ENCODE measurements at places on chromosomes 12 and 14.

DNA sequence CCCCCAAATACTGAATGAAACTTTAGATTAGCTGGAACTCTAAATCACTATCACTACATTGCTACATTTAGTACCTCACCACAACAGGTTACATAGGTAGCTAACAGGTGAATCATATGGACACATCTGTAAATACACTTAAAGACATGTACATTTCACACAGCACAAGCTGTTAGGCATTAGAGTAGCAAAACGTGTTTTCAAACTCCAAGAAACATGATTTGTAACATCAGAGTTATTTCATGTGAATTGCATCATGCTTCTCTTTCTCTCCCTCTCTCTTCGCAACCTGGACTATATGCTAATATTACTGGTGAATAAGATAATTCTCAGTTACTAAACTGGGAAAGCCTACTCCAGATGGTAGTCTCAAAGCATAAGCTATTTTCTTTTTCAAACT is 4.3 kb downstream of the SEL1L start:
- no peak for DNase-seq

DNA sequence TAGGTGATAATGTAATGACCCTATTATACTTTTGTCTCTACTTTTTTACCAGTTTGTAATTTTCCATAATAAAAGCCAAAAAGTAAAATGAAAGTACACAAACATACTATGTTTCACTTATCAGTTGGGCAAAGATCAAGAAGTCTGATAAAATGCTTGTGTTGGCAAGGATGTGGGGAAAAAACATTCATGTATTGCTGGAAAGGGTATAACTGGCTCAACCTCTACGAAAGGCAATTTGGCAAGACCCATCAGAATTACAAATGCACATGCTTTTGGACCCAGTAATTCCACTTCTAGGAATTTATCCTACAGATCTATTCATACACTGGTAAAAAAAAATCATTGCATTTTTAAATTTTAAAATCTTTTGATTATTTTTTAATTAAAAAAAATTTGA is 68.0 kb downstream of the SPTB start:
- DNase-seq: no peak

DNA sequence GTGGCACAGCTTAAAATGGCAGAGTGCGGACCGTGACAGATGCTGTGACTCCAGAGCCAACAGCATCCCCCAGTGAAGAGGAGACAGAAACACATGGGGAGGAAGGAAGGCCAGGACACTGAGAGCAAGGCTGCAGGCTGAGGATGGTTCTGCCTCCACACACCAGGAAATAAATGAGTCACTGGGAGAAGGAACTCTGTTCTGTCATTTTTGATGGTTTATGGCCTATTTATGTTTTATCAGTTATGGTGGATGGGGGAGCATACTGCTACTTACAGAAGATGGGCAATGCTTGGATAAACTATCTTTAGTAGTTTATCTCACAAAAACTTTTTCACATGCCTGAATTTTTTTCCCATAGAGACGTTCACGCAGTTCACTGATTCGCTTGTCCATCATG is 33.8 kb downstream of the ZFYVE21 start:
- no peak for DNase-seq

DNA sequence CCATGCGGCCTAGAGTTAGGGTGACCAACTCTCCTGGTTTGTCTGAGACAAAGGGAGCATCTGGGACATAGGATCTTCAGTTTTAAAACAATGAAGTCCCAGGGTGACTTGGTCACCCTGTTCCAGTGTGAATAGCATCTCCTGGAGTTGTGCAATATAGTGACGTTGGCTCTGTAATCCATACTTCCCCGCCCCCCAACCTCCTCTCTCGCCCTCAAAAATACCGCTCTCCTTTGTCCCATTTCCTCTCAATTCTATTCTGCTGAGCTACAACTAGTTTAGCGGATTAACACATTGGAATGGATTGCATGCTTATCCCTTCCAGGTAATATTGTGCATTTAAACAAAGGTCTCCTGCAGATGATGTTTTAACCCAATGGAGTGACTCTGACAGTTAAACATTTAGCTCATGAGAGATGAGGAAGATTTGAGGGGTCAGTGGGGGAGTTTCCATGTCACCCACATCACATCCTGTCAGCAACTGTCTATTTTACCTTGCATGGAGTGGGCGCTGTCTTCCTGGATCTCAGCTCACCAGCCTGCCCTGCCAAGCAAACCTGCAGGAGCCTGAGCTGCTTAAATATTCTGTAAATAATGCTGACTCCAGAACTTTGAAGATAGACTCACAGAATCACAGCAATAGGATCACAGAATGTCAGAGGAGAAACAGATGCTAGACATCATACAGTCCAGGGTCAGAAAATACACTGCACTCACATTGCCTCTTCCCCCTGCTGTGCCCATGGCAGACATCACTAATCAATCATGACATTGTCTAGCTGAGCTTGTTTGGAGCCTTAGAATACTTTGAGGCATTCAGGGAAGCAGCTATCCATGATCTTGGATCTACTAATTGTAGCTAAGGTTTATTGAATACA is 43.0 kb downstream of the MAP1LC3B2 start:
- DNase-seq: no peak

GRCh38 chr14:52089218-52089617 is 20.4 kb upstream of the NID2 start:
- DNase-seq: no peak

DNA sequence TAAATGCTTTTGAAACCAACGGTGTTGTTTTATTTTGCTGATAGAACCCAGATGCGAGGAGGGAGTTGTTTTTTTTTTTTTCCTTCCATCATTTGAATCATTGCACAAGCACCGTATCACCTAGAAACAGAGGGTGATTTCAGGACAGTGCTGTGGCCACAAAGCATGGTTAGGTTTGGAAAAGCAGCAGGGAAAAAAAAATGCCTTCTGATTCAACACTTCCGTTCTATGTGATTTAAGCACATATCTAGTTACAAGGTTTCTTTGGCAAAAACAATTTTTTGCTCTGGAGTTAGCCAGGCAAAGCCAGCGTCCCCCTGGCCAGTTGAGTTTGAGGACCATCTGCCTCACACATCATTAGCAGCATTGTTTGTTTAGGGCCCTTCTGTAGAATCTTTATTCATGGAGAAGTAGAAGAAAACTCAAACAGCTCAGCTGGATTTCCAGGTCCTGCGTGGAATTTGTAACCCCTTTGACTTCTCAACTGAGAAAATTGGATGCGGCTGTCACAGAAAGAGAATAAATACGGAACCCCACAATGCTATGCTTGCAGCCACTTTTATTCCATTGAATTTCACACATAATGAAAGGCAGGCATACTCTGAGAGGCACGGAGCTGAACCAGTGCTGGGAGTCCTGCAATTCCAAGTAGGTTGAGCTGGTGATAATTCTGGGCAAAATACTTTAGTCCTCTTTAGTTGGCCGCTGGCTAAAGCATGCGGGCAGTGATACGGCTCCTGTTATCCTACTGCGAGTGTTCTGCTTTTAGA is 17.0 kb upstream of the WNT5B start:
- no peak for DNase-seq

GRCh38 chr12:93279565-93280412 is 97.9 kb upstream of the NUDT4 start:
- no peak for DNase-seq

GRCh38 chr12:106897981-106898901 is 57.5 kb upstream of the TMEM263 start:
- no peak for DNase-seq

GRCh38 chr12:122159882-122160281 is 14.1 kb downstream of the IL31 start:
- no peak for DNase-seq

DNA sequence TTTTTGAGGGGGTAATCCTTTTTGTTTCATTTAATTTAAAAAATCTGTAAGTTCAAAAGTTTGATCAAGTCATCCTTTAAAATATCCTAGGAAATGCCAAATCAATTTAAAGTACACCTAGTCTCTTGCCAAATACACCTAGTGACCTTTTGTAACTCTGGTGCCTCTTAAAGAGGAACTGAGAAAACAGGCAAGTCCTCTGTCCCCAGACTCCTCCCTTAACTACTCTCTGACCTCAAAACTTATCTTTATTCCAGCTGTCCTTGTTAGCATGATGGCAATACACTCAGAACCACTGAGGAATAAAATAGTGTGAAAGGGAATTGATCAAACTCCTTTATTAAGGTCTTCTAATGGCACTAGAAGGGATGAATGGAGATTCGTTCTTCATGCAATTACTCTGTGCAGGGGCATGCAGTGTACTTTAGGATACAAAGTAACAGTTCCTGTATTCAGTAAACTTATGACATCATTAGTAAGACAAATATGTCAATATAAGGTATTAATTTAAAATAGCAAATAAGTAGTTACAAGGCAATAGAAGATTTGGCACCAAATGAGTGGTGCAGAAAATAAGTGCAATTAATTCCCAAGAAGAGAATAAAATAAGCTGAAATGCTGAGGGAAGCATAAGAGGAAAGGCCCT is 3.3 kb downstream of the FAR2 start:
- DNase-seq: no peak

GRCh38 chr12:2615665-2616402 is 178.9 kb upstream of the FKBP4 start:
- no peak for DNase-seq

- no peak for DNase-seq
Observed at GRCh38 chr12:77630790-77631445, 199.8 kb upstream of the NAV3 start.

GRCh38 chr12:113980537-113981337 is 14.6 kb upstream of the RBM19 start:
- DNase-seq: no peak
